Midbrain (tissue), 1 donor: ENCODE measurements at places on chromosomes 7 and 10.

- no peak for DNase-seq
Observed at GRCh38 chr10:26810435-26811026, 50.2 kb downstream of the ABI1 start.

- peak; percentile 5 for DNase-seq
Observed at GRCh38 chr7:130063036-130063435, 7.3 kb upstream of the KLHDC10 start.

GRCh38 chr7:23449941-23450340 lies 20.4 kb downstream of the IGF2BP3 start:
- no peak for DNase-seq

DNA sequence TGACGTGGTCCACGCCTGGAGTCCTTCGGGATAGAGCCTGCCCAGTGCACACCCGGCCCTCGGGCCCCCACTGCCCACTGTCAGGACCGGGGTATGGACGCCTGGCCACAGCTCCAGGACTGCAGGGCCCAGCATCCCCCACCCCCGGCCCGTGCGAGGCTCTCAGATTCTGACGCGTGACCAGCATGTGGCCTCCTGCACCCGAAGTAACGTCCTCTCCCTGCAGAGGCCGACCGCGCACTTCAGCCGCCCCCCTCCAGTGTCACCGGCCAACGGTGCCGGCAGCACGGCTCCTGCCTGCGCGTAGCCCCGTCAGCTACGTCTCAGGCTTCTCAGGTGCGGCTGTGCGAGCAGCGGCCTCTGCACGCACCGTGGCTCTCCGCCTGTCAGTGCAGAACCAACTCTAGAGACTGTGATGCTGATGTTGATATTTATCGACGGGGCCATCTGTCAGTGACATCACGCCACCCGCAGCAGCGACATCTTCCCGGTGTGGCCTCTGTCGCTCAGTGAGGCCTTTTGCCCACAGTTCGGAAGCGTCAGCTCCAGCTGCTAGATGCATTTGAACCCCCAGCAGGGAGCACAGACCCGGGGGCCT lies 40.1 kb upstream of the ADGRA1 start:
- no peak for DNase-seq

DNA sequence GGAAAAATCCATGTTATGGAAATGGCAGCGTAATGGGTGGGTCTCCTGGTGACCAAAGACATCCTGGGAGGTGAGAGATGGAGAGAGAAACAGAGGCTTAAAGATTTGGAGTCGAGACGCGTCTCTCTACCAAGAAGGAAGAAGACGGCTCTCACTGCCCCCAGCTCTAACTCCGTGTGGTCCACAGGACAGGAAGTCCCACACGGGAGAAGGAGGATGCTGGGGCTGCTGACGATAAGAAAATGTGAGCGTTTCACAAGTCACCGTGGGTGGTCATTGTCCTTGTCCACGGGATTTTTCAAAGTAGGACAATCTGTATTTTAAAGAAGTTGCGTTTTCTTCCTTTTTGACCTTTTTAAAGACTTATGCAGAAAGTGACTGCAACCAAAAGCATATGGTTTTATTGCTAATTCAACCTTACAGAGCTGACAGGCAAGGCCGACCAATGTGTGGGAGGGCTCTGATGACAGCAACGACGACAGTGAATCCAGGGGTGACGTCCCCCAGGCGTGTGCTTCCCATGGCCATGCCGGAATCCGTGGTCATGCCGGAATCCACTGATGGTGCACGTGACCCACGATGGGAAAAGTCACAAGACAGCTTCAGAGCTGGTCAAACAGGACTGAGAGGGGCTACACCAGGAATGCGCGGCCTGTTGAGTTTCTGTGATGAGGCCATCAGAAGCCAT lies 341.2 kb downstream of the PTPRN2 start:
- DNase-seq, result no peak
